ENCODE measurements at places on chromosomes 5 and 9.

DNA sequence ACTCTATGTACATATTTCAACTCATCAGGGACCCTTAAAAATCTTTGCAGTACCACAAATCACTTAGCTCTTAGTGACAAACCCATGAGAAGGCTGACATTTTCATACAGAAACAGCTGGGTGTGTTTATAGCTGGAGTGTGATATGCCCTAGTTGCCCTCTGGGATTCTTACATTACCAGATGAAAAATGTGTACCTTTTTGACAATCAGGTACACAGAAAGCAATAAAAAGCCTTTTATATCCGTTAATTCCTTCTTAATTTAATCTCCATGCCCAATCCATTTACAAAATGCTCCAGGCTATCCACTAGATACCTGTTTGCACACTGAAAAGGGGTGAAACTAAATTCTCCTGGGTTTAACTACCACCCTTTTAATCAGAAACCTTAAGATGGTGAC, 222.9 kb downstream of the KIAA0825 start:
- DNase-seq, result no peak

DNA sequence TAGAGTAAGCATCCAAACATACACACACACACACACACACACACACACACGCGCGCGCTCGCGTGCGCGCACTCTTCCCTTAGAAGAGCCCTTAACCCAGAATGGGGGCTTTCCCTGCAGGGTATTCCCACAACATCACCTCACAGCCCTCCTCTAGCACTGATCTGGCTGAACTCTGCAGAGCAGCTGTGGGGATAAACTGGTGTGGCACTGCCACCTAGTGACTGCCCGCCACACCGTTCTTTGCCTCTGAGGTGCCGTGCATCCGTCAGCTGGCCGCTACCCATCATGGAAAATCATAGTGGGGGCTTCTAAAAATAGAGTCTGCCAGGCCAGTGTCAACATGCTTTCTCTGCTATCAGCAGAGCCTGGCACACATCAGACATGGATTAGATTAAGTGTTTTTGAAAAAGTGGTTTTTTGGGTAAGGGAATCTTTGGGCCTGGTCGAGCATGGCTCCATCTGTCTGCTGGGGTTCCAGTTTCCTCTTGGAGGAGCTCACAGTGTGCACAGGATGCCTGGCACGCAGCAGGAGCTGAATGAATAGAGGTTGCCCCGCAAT, 88.1 kb downstream of the KCNN2 start:
- peak; percentile 61 for DNase-seq

DNA sequence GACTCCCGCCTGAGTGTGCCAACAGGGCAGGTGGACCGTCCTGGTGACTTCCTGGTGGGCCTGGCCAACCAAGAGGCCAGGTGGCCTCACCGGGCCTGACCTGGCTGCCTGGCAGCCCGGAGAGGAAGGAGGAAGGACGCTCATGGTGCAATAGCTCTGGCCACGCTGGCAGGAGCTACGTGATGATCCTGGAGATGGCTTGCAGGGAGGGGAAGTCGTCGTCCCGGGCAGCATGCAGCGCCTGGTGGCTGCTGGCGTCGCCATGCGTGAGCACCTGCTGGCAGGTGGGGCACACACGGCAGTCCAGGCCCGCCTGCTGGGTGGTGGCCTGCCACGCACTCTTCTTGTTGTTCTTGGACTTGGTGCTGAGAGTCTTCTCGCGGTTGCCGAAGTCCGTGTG, 26.3 kb downstream of the SPATA31C1 start:
- peak; percentile 12 for DNase-seq

DNA sequence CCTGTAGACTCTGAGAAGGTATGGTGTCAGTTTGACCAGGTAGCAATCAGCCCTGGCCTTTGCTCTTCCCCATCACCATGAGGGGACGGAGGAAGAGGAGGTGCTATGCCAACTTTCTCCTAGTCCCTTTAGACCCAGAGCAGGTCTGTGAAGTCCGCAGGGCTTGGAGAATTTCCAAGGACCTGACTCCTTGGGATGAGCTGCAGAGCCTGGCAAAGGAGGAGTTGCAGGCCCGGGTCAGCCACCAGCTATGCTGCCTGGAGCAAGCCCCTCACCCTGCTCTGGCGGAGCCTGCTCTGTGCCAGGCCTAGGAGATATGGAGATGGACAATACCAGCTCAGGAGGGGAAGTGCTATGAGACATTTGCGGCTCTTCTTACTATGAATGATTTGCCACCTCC, 188.3 kb downstream of the CDK5RAP2 start:
- no peak for DNase-seq

- DNase-seq, result no peak
Observed at GRCh38 chr5:135577421-135577820, 1.4 kb downstream of the CXCL14 start.

DNA sequence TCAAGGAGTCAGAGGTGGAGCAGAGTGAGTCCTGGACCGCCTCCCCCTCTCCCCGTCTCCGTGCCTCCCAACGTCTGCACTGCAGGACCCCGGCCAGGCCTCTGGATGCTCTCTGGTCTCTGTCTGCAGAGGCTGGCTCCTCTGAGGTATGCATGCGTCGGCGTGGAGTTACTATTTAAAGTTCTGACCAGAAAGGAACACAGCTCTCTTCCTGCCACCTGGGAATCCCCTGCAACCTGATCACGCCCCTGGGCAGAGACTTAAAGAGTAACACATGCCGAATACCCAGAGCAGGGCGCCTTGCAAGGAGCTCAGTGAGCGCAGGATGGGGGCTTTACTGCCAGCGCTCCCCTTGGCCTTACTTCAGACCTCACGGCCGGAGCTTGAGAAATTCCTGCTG, 16.0 kb downstream of the ANXA6 start:
- no peak for DNase-seq

GRCh38 chr5:172486451-172486850, 32.1 kb upstream of the SH3PXD2B start:
- DNase-seq, result no peak

DNA sequence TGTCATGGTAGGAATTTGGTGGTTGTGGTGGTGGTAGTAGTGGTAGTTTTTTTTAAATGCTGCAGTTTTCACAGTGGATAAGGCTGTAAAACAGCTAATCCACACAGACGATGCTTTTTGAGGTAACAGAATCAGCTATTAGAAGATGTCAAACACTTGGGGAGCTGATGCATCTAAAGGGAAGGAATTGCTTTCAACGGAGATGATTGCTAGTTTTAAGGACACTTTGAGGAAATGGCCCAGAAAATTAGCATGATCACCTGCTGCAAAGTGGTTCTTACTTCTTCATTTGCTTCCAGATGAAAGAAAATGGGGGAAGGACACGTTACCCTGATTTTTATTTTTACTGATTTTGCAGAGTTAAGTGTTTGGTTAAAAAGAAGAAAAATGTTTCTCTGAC, 178.2 kb upstream of the ATP10B start:
- no peak for DNase-seq

GRCh38 chr5:66704790-66705425, 108.7 kb downstream of the MAST4 start:
- no peak for DNase-seq

GRCh38 chr9:18520416-18521047, 46.6 kb downstream of the ADAMTSL1 start:
- DNase-seq, result no peak

- DNase-seq, result no peak
Observed at GRCh38 chr5:135861641-135862040, 27.2 kb downstream of the SLC25A48 start.

GRCh38 chr5:33166522-33166921, 274.2 kb upstream of the TARS1 start:
- peak; percentile 3 for DNase-seq

GRCh38 chr9:13952906-13953305, 361.0 kb downstream of the NFIB start:
- no peak for DNase-seq

DNA sequence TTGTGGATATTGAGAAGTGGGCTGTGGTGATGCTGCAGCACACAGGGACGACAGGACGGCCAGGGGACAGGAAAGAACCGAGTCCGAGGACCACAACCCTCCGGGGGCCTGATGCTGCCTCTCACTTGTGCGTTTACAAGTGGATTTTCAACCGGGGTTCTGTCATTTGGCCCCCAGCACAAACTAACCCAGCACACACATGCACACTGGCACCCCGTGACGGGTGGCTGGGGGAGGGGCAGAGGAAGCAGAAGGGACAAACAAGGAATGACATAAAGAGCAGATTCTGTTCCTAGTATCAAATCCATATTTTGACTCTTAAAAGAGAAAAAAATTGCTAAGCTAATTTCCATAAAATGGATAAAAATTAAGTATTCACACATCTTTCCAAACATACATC, 18.3 kb upstream of the ZFYVE16 start:
- no peak for DNase-seq

DNA sequence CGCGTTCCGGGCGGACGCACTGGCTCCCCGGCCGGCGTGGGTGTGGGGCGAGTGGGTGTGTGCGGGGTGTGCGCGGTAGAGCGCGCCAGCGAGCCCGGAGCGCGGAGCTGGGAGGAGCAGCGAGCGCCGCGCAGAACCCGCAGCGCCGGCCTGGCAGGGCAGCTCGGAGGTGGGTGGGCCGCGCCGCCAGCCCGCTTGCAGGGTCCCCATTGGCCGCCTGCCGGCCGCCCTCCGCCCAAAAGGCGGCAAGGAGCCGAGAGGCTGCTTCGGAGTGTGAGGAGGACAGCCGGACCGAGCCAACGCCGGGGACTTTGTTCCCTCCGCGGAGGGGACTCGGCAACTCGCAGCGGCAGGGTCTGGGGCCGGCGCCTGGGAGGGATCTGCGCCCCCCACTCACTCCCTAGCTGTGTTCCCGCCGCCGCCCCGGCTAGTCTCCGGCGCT, at the start of gene DAPK1:
TSS of gene DAPK1 (plus strand) at position 264 of the 442 bp plus-strand sequence. CDS start 1,211 bp downstream, outside the sequence.
- no peak for DNase-seq

- no peak for DNase-seq
Observed at GRCh38 chr9:111730937-111731567, 63.7 kb downstream of the SHOC1 start.

GRCh38 chr9:81466981-81467380, 222.4 kb downstream of the TLE1 start:
- no peak for DNase-seq

- DNase-seq, result no peak
Observed at GRCh38 chr5:164809821-164810220, 1304.4 kb downstream of the MAT2B start.

DNA sequence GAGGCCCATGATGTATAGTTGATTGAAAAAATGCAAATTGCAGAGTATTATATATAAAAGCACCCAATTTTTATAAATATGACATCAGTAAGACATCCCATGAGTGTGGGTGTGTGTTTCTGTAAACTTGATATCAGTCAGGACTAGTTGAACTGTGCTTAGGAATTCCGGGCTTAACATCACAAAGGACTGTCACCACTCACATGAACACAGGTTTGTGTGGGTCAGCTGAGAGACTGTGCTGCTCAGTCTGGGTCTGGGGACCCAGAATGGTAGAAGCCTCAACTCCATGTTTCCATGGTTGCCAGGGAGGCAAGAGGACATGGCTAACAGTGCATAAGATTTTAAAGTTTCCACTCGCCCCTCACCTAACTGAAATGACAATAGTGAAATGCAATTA, 120.3 kb downstream of the ADCY2 start:
- no peak for DNase-seq

GRCh38 chr9:108213511-108213910, 642.3 kb downstream of the ACTL7B start:
- peak; percentile 10 for DNase-seq

DNA sequence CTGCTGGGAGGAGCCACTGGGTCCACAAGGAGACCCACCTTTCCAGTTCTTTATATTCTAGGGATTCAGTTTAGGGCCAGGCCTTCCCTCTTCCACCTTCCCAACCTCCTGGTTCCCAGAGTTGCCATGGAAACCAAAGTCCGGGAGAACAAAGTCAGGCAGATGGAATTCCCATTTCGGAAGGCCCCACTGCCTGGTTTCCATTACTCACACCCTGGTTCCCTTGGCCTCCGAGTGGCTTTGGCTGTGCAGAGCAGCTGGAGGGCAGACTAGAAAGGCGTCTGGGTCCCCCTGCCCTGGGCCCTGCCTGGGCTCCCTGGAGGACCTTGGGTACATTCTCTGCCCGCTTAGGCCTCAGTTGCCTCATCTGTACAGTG, 136.1 kb downstream of the RGS3 start:
- no peak for DNase-seq

GRCh38 chr9:34440017-34440416, 18.4 kb downstream of the FAM219A start:
- no peak for DNase-seq

Measured in NB4 (cell line).